ENCODE measurements at places on chromosomes 3 and 15.

DNA sequence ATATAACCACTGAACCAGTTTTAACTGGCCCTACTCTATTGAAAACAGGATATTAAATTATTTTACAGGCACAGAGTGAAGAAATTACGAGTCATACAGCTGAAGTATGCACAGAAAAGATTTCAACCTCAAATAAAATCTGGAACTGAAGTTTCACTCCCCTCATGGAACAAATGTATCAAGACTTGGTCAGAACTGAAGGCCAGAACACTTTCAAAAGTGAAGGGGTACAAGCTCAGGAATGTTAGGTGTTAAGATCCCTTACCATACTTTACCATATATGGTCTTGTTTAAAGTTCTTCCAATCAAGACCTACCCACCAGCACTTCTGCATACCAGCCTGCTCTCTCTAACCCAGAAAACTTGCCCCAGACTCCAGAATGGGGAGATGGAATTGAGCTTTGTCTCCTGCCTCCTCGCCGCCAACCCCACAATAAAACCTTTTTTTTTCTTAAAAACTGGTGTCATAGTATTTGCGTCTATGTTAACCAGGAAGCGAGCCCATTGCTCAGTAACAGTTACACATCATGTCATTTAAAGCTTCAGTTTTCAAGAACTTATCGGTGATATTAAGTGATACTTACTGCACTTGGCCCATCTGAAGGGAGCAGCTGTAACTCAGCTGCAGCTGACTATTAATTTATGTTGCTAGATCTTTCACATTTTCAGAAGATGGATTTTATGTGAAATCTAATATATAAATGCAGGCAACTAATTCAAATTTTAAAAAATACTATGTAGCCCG lies 59.9 kb downstream of the OXSM start:
- no peak for DNase-seq

DNA sequence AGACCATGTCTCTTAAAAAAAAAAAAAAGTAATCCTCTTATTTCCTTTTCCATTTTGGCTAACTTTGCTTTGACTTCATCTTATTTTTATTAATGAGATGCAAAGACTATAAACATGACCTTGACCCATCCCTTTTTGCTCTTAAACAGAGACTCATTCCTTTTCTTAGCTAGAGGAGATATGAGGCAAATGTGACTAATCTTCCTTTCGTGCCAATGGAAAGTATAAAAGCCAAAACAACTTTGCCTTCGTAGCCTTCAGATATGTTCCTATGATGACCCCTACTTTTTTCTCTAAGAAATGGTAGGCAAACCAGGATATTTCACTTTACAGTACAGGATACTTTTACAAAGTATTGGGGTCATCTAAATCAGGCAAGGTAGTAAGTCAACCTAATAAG lies 36.9 kb upstream of the GOLGB1 start:
- DNase-seq = no peak

DNA sequence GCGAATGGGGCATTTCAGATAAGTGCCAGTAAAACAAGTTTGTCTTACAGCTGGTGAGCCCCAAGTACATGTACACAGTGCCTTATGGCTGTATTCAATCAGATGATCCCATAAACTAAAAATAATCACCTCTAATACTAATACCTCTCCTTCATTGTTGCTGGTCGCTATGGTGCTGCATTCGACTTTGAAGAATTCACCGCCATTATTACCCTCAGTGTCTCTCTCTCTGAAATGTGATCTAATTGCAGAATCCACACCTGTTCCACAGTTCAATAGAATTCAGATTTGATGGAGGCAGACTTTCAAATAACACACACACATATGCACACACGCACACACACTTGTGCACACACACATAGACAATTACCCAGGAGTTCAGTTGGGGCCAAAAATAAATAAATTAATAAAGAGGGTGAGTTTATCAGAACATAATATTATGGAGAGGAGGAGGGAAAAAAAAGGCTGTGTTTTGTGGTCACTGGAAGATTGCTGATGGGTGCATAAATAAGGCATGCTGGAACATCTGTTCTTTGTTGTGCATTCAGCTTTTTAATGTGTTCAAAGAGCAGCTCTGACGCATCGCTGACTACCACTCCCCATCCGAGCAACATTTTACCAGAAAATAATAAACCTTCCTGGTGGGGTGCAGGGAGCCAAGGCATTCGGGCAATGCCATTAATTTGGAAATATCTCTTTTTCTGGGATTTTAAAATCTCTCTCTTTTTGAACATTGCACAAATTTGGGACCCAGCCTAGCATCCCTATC lies 235.7 kb downstream of the SATB1 start:
- no peak for DNase-seq

DNA sequence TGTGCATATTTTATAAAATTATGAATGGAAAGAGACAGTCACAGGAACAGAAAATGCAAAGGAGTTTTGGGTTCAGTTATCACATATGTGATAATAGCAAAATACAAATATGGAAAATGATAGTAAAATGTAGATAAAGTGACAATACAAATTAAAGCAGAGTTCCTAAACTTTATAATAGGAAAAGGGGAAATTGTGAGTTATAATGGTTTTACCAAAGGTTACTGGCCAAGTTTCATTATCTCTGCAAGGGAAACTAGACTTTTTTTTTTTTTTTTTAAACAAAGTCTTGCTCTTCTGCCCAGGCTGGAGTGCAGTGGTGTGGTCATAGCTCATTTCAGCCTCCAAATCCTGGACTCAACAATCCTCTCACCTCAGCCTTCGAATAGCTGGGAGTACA lies 228.7 kb upstream of the CGNL1 start:
- no peak for DNase-seq

DNA sequence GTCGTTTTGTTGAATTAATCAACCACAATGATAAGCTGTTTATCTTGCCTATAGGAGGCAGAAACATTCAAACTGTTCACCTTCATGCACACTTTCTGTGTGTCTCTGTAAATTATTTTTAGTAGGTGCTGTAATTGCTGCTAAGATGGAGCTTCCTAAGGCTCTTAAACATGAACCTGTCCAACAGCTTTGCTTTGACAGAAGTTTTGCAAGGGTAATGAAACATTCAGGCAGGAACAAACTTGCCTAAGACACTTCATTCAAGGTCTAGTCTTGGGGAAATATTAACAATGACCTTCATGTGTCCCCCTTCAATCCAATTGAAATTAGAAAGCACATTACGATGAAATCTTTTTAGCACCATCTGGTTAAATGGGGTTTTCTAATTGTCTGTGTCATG lies 156.1 kb downstream of the DIPK2A start:
- DNase-seq = no peak

GRCh38 chr15:36263666-36264065 lies 315.8 kb upstream of the CDIN1 start:
- no peak for DNase-seq

- DNase-seq = no peak
Observed at GRCh38 chr3:56042326-56042951, 425.8 kb downstream of the ERC2 start.

GRCh38 chr3:115916866-115917265 lies 293.6 kb downstream of the GAP43 start:
- DNase-seq = no peak

GRCh38 chr15:80484333-80484864 lies 80.2 kb downstream of the ARNT2 start:
- DNase-seq = no peak

- DNase-seq = no peak
Observed at GRCh38 chr3:72661115-72661457, 187.2 kb downstream of the SHQ1 start.

DNA sequence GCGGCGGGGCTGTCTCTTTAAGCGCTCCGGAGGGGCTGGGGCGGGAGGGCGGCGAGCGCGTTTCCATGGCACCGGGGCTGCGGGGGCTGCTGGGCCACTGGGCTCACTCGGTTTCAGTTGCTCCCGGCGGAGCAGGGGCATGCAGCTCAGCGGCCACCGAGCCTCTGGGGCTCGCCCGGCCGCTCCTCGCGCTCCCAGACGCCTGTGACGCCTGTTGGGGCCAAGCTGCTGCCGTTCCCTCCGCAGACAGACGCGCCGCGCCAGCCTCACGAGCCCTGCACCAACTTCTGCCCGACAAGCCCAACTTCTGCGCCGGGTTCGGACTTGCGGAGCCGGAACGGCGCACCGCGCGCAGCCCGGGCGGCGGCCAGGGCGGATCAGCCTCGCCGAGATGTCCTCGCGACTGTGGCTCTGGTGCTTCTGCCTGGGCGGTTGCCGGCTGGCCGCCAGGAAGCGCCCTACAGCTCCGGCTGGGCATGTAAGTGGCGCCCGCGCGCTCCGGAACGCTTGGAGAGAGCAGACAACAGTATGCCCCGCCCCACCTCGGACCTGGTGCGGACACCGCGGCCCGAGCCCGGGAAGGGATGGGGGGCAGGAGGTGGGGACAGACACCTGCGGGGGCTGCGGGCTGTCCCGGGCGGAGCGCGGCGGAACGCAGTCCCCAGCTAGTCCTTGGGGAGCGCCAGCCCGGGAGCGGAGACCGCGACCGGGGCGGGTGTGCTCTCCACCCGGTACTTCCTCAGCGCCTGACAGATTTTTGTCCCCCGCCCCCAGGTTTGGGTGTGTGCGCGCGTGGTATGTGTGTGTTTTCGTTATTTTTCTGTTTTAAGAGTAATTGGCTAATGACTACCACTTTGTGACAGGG lies 154.1 kb upstream of the GOLIM4 start:
- peak; percentile 12 for DNase-seq

Data from stimulated activated CD8-positive, alpha-beta memory T cell treated with anti-CD3 and anti-CD28 coated beads, Interleukin-15, amount 100 ng/mL, for 48 hours (primary cell).